ENCODE measurements at places on chromosomes 12 and 14.

GRCh38 chr14:68040633-68041369 lies 221.2 kb downstream of the RAD51B start:
- DNase-seq = no peak

GRCh38 chr14:75991753-75992152 lies 6.2 kb downstream of the IFT43 start:
- no peak for DNase-seq

- no peak for DNase-seq
Observed at GRCh38 chr12:104722601-104723534, 235.2 kb downstream of the SLC41A2 start.

- no peak for DNase-seq
Observed at GRCh38 chr12:104059963-104060362, 4.4 kb upstream of the HCFC2 start.

- DNase-seq = no peak
Observed at GRCh38 chr14:51401756-51402155, 161.7 kb downstream of the TMX1 start.

DNA sequence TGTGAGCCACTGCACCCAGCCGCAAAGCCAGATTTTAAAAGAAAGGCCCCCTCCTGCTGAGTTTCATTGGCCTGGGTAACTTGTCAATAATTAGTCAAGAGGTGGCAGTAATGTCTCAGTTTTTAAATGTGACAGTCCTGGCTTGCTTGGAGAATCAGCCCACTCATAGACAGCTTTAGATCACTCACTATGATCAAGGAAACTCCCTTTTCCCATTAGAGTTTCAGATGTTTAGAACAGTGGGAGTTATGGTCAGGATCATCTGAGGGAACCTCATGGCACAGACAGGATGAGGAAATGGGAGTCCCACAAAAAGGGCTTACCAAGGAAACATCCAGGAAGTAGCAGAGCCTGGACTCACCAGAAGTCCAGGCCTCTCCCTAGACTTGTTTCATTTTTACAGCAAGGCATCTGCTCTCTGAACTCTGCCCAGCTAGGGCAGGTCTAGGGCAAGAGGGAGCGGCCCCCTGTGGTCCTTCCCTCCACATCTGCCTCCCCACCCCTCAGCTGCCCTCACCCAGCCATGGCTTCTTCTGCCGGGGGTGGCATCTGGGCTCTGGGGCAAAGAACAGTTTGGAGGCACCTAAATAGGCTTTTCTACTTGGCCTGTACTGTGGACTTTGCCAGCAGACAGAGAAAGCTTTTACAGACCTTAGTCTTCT lies 11.2 kb downstream of the BCL2L14 start:
- peak; percentile 4 for DNase-seq

GRCh38 chr14:69037790-69038454 lies 58.8 kb upstream of the ACTN1 start:
- DNase-seq = no peak

- no peak for DNase-seq
Observed at GRCh38 chr12:109840305-109841074, 7.3 kb upstream of the TRPV4 start.

- no peak for DNase-seq
Observed at GRCh38 chr12:51985154-51985835, 21.5 kb upstream of the TAMALIN start.

GRCh38 chr12:27101290-27101689 lies 18.9 kb upstream of the C12orf71 start:
- no peak for DNase-seq
